Adipocyte (in vitro differentiated cells): ENCODE measurements at places on chromosomes 12 and 14.

DNA sequence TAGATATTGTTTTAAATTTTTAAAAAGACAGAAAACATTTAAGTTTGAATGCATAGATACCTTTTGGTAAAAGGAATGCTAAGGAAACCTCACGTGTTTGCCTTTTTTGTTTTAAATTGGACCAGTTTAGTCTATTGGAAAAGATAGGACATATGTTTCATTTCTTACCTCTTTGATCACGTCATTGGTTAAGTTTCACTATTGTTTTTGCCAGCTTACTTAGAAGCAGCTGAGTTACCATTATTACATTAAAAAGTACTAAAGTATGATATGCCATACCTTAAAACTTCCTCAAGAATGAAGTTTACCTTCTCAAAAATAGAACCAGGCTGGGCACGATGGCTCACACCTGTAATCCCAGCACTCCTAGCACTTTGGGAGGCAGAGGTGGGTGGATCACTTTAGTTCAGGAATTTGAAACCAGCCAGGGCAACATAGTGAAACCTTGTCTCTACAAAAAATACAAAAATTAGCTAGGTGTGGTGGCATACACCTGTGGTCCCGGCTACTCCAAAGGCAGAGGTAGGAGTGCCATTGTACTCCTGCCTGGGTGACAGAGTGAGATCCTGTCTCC is 54.4 kb downstream of the SRGAP1 start:
- DNase-seq, result no peak

DNA sequence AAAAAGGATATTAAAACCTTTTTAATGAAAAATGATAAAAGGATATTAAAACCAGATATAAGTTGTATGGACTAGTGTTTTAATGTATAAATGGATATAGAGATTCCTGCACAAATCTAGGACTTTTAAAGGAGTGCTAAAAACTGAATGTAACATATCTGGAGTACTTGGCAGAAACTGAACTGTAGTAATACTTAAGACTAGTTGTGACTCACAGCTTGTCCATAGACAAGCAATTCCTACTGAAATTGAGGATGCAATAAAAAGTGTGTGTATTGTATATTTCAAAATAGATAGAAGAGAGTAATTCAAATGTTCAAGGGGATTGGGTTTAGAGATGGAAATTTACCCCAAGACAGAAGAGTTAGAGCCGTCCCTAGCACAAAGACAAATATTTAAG is 59.6 kb downstream of the FBXO33 start:
- DNase-seq, result peak; percentile 53

GRCh38 chr12:123488539-123489230 is 30.7 kb downstream of the SNRNP35 start:
- no peak for DNase-seq

GRCh38 chr14:37599507-37600368 is 4.3 kb downstream of the TTC6 start:
- DNase-seq, result peak; percentile 28

DNA sequence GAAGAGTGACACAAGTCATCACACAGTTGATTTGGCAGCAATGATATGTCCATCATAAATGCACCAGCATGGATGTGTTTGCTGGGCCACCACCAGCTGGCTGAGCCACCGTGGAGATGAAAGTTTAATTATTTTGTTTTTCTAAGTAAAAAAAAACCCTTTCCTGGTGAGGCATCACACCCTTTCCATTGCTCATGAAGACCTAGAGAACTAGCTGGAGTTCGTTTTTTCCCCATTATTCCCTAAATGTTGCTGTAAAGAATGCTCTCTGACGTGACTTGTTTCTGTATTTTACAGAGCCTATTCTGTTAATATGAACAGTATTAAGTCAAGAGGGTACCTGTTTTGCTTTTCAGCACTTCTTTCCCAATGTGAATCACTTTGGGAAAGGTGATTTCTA is 257.9 kb downstream of the MSRB3 start:
- DNase-seq, result no peak

GRCh38 chr12:48029491-48030172 is 25.4 kb upstream of the COL2A1 start:
- DNase-seq, result no peak

DNA sequence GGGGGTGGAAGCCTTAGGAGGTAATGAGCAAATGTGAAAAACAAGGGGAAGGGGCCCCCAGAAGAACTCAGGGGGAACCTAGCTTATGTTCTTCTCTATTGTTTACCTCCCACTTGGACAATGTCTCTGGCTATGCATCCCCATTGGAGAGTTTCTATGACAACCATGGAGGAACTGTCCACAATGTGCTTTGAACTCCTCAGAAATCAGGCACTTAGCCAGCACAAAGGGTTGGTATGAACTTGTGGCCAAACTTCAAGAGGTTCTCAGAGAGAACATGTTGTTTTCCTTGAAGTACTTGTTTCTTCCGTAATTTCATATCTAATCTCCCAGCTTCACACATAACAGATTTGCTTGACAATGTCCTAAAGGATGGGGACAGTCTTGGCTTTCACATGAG is 202.8 kb upstream of the PELI2 start:
- no peak for DNase-seq
